ENCODE measurements at places on chromosomes 11 and 22.

DNA sequence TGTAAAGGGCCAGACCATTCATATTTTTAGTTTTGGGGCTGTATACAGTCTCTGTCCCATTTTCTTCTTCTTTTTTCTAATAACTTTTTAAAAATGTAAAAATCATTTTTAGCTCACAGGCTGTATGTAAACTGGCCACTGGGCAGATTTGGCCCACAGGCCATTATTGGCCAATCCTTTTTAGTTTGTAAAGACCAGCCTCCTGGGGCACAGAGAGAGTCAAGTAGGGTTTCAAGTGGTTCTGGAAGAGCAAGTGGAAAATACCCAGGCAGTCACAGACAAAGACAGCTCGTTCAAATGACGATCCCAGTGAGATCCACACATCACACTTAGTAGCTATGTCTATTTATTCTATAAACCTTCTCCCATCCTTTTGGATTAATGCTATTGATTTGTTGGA is 150.2 kb upstream of the ARHGAP20 start:
- no peak for DNase-seq

- DNase-seq = no peak
Observed at GRCh38 chr11:12179531-12179930, 69.1 kb downstream of the MICAL2 start.

GRCh38 chr11:43567396-43567975 is 113.1 kb upstream of the HSD17B12 start:
- DNase-seq = no peak

DNA sequence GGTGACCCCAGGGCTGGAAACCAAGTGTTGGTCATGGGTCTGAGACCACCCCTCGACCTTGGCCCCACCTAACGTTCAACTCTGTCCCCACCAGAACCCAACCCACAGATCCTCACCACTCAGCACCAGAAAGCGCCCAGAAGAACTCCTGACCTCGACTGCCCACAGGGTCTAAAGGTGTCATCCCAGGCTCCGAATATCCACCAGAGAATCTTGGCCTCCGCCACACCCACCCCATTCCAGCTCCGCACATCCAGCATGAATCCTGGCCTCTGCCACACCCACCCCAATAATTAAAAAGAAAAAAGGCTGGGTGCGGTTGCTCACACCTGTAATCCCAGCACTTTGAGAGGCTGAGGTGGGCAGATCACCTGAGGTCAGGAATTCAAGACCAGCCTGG is 1.3 kb downstream of the CERK start:
- DNase-seq = no peak

- DNase-seq = no peak
Observed at GRCh38 chr22:28180804-28181731, 262.0 kb upstream of the PITPNB start.

DNA sequence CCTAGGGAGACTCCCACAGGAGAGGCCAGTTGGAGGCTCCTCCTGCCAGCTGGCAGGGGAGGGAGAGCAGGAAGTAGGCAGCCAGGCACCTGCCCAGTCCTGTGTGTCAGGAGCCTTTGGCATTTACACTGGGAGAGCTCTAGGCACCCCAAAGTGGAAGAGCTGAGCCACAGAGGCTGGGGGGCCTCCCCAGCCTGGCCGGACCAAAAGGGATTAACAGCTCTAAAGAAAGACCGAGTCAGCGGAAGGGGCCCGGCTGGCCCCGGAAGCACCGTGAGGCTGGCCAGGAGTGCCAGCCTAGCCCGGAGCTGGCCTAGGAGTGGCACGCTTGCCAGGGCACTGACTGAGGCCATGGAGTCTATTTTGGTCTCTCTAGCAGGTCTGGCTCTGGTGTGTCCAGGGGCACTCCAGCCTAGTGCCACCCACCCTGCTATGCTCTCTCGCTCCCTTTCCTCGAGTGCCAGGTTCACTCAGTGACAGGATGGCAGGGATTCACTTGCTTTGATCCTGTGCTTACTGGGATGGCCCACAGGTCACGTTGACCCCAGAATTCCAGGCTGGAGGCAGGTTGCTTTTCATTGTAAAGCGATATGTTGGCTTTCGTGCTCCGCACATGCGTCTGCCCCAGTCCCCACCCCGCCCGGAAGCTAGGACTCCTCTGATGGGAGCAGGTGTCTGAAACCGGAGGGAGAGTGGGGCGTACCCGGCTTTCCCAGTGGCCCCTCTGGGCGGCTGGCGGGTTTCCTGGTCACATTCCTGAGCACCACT is 3.3 kb upstream of the KMT5B start:
- no peak for DNase-seq

DNA sequence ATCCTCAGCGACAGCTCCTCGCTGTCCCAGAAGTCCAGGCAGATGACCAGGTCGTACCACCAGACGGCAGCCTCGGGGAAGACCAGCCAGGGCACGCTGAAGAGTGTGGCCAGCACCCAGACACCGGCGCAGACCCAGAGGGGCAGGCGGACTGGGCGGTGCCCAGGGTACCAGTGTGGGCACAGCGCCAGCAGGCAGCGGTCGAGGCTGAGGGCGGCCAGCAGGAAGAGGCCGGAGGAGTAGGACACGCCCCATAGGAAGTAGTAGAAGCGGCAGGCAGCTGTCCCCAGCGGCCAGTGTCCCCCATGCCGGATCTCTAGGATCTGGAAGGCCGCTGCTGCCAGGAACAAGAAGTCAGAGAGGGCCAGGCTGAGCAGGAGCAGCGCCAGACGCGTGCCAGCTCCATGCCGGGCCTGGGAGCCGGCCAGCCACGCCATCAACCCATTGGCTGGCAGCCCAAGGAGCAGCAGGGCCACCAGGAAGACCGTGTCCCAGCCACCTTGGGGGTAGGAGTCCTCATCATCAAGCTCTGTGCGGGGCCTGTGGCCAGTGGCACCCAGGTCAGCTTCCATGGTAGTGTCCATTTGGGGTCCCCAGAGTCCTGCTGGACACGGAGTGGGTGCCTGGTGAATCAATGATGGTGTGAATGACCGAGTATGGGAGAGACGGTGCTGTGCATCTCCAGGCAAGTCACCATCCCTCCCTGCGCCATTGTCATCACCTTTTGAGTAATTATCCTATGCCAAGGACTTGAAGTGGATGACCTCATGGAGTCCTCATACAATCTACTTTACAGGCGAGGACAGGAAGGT is at the start of gene GPR152:
TSS of gene GPR152 (minus strand) at position 589 of the 812 bp plus-strand sequence. CDS start at position 584, 5 bp downstream.
- DNase-seq = no peak

- no peak for DNase-seq
Observed at GRCh38 chr11:78319453-78319955, 98.1 kb downstream of the GAB2 start.

DNA sequence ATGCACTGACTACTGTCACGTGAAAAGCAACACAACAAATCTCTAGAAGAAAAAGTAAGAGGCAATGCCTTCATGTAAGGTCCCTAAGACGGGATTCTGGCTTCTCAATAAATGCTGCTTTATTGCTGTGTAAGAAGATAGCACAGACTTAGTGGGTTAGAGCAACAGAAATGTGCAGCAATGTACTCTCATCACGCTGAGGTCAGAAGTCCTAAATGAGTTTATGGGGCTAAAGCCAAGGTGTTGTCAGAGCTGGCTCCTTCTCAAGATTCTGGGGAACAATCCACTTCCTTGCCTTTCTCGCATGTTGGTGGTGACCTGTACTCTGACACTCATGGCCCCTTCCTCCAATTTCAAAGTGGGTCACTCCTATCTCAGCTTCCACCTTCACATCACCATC is 93.4 kb downstream of the SHANK2 start:
- no peak for DNase-seq

GRCh38 chr11:126339073-126339862 is 16.2 kb upstream of the ST3GAL4 start:
- no peak for DNase-seq

DNA sequence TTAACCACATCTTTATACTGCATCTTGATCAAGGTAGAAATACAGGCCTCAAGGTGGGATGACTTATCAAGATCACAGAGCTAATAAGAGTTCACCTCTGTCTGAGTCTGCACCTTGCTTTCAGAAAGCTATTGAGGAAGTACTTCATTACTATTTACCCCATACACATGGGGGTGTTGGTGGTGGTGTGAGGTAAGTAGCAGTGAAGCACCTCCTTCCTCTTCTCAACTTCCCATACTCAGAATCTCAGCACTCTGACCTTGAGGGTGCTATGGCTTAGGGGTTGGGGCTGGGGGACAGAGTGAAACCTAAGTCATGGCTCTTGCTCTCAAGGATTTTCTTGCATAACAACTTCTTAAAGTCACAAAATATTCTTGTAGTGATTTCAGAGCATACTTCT is 56.9 kb downstream of the ME3 start:
- DNase-seq = no peak

DNA sequence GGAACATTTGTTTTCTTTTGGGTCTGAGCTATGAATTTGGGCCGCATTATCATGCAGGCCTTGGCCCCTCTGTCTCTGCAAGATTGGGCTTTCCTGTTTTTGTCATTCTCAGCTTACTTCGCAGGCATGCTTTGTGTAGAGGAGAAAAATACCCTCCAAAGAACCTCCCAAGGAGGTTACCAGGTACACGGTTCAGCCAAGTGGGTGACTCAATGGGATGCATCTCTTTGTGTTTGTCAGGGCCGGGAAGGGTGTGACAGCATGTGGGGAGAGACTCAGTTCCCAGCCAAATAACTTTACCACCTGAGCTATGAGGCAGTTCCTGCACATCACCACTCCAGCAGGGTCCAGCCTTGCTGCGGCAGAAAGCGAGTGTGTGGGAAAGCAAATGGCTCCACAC is 47.8 kb upstream of the CLDN5 start:
- DNase-seq = no peak

- DNase-seq = no peak
Observed at GRCh38 chr22:45270095-45271020, 14.4 kb upstream of the UPK3A start.

DNA sequence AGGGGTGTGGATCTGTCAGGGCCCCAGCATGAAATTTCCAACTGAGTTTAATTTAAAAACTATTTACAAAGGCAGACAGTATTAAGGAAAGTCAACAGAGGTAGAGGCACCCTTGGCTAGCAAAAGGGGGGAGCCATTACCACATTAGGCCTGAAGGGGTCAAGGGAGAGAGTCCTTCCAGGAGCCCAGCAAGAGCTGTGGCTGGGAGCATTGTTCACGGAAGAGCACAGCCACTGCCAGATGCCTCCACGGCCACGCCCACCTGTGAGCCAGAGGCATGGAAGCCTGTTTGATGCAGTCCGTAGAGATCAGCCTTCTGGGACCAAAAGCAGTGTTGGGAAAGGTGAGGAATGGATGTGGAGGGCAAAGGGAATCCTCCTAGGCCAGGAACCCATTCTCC is 102.6 kb downstream of the GALNT18 start:
- no peak for DNase-seq

- DNase-seq = no peak
Observed at GRCh38 chr11:29682856-29683255, 334.0 kb downstream of the KCNA4 start.

DNA sequence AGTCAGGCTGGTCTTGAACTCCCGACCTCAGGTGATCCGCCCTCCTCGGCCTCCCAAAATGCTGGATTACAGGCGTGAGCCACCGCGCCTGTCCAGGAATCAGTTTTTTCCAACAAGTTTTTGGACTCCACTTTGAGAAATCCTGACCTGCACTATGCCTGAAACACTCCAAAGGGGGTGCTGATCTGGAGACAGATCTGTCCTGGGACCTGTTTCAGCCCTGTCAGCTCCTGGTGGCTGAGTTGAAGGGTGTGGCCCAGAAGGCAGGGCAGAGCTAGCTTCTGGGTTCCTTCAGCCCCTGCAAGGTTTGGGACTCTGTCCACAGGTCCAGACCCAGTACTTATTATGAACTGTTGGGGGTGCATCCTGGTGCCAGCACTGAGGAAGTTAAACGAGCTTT is 1.2 kb downstream of the DNAJC4 start:
- DNase-seq = no peak

GRCh38 chr11:76291576-76292526 is 85.5 kb upstream of the WNT11 start:
- no peak for DNase-seq

- no peak for DNase-seq
Observed at GRCh38 chr22:17431179-17431578, 61.9 kb downstream of the CECR2 start.
